ENCODE measurements at places on chromosomes 7 and 10. TPM values are rescaled to one million over a fixed set of nuclear protein-coding genes. Genes with fewer than 3 reads are reported as not detected.

DNA sequence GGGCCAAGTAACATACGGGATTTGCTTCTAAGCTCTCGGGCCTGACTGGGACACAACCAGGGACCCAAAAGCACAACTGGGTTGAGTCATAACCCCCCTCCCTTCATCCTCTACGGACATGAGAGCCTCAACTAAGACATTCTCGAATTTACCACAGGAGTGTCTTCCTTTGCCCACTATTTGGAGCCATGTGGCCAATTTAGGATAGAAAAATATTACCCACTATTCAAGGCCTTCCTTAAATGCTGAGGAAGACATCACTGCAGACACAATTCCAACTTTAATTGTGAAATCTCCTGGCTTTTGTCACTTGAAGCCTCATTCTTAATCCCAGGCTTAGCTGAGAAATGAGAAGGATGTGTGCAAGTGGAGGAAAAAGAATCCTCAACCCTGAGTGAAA, 11.8 kb downstream of the CTBP2 start:
- no peak for DNase-seq
- no peak overlapping the region for H3K4me3 ChIP-seq
- peaks cover 44% of the 10 kb centered on the region for H3K27me3 ChIP-seq

- H3K4me3 ChIP-seq, result no peak overlapping the region
- H3K36me3 ChIP-seq, result peaks cover 65% of the 10 kb centered on the region
- DNase-seq, result no peak
- H3K27ac ChIP-seq, result no peak overlapping the region
- peaks cover 2% of the 10 kb centered on the region for H3K4me1 ChIP-seq
These were observed 75.3 kb downstream of the EPC1 start for GRCh38 chr10:32271617-32272016.

DNA sequence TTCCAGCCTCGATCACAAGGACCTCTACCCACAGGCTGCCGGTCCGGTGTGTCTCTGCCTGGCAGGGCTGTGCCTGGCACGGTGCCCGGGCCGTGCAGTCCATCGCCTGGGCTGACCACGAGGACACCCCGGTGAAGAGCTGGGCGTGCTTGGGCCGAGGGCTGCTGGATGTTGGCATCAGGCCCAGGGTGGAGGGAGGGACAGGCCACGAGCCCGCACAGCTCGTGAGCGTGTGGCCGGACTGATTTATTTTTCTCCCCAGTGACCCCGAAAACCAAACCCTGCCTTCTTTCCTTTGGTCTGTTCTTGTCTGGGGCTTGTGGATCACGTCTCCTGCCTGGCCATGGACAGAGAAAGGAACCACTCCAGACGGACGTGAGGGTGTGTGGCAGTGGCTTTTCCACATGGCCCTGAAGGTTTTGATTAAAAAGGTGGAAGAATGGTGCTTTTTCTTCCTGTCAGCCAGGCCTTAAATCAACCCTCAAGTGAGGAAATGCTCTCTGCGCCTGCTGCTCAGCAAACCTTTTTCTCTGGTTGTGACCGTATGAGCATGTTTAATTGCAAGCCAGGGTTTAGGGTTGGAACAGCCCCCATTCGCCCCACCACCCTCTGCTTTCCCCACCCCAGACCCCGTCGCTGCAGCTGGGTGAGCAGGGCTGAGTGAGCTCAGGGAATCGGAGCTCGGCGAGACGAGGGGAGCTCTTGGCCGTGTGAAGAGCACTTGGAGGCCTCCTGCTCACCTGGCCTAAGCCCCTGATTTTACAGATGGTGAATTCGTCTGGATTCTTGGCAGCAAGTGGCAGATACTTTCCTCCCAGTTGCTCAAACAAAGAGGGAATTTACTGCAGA, 130.1 kb downstream of the RGS10 start:
- H3K4me1 ChIP-seq, result peaks cover 1% of the 10 kb centered on the region
- no peaks in the 10 kb centered on the region for H3K36me3 ChIP-seq
- no peak overlapping the region for H3K4me3 ChIP-seq
- H3K27ac ChIP-seq, result no peak overlapping the region

GRCh38 chr7:69067397-69067796, 530.9 kb upstream of the AUTS2 start:
- H3K27ac ChIP-seq, result no peak overlapping the region
- DNase-seq, result no peak
- H3K27me3 ChIP-seq, result no peaks in the 10 kb centered on the region
- H3K4me1 ChIP-seq, result no peaks in the 10 kb centered on the region
- no peaks in the 10 kb centered on the region for H3K36me3 ChIP-seq

- H3K36me3 ChIP-seq, result no peaks in the 10 kb centered on the region
- no peak overlapping the region for H3K4me3 ChIP-seq
- H3K27me3 ChIP-seq, result no peaks in the 10 kb centered on the region
- H3K27ac ChIP-seq, result no peak overlapping the region
These were observed 181.0 kb upstream of the MDFIC start for GRCh38 chr7:114740941-114741340.

SLC13A1 gene
- total RNA-seq, result not detected

SPAM1 gene
- not detected for total RNA-seq

DNA sequence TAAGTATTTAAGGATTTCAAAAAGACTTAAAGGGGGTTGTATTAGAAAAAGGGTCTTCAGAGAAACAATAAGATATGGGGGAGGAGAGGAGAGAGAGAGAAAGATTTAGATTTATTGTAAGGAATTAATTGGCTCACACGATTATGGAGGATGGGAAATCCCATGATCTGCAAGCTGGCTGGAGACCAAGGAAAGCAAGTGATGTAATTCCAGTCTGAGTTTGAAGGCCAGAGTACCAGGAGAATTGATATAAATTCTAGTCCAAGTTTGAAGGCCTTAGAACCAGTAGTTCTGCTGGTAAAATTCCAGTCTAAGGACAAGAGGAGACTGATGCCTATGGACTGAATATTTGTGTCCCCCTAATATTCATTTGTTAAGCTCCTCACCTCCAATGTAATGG, 20.6 kb upstream of the SLC13A1 start:
- H3K36me3 ChIP-seq, result no peaks in the 10 kb centered on the region
- no peaks in the 10 kb centered on the region for H3K4me1 ChIP-seq
- H3K27ac ChIP-seq, result no peak overlapping the region
- H3K4me3 ChIP-seq, result no peak overlapping the region

GRCh38 chr10:77457266-77457665, 180.3 kb downstream of the KCNMA1 start:
- H3K27me3 ChIP-seq, result no peaks in the 10 kb centered on the region
- no peak overlapping the region for H3K4me3 ChIP-seq
- no peaks in the 10 kb centered on the region for H3K36me3 ChIP-seq
- no peaks in the 10 kb centered on the region for H3K4me1 ChIP-seq
- H3K27ac ChIP-seq, result no peak overlapping the region

OPALIN gene
- not detected for total RNA-seq

DNA sequence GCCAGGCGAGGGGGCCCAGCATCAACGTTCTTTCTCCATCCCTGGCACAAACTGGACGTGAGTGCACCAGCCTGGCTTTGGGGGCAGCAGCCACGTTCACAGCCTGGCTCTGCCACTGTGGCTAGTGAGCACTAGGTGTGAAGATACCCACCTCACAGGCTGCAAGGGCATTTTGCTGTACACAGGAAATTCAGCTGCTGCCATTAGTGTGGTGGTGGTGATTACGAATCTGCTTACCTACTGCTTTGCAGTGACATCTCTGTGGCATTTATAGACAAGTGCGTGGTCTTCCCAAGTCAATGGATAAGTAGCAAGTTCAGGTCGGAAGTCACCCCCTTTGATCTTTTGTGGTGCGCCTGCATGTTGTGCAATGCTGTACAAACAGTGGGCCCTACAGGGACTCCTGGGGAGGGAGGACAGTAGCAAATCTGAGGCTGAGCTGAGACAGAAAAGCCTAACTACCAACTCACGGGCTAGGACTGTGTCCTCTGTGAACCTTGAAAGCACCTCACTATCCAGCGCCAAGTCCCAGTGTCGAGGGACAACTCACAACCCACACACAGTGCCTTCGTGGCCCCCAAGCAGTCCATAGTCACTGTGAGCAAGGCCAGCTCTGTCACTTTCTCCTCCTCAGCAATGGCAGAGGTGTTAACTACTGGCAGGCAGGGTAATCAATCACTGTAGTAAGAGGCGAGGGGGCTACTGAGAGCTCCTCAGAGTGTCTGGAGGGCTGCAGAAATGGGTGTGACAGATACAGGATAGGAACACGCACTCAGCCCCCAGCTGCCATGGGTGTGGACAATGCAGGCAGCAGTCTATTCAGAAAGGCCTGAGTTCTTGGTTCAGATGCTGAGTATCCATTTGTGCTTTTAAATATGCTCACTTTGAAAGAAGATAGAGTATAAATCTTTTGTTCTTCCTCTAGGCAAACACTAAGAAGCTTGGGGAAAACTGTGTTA, 17.0 kb upstream of the MMP21 start:
- no peak for DNase-seq
- peaks cover 22% of the 10 kb centered on the region for H3K36me3 ChIP-seq
- H3K4me1 ChIP-seq, result peaks cover 21% of the 10 kb centered on the region
- H3K27ac ChIP-seq, result no peak overlapping the region
- H3K27me3 ChIP-seq, result no peaks in the 10 kb centered on the region

- no peaks in the 10 kb centered on the region for H3K27me3 ChIP-seq
- no peak overlapping the region for H3K27ac ChIP-seq
- no peaks in the 10 kb centered on the region for H3K36me3 ChIP-seq
- no peaks in the 10 kb centered on the region for H3K4me1 ChIP-seq
- DNase-seq, result no peak
These were observed 291.2 kb upstream of the FZD1 start for GRCh38 chr7:90972906-90973550.

DNA sequence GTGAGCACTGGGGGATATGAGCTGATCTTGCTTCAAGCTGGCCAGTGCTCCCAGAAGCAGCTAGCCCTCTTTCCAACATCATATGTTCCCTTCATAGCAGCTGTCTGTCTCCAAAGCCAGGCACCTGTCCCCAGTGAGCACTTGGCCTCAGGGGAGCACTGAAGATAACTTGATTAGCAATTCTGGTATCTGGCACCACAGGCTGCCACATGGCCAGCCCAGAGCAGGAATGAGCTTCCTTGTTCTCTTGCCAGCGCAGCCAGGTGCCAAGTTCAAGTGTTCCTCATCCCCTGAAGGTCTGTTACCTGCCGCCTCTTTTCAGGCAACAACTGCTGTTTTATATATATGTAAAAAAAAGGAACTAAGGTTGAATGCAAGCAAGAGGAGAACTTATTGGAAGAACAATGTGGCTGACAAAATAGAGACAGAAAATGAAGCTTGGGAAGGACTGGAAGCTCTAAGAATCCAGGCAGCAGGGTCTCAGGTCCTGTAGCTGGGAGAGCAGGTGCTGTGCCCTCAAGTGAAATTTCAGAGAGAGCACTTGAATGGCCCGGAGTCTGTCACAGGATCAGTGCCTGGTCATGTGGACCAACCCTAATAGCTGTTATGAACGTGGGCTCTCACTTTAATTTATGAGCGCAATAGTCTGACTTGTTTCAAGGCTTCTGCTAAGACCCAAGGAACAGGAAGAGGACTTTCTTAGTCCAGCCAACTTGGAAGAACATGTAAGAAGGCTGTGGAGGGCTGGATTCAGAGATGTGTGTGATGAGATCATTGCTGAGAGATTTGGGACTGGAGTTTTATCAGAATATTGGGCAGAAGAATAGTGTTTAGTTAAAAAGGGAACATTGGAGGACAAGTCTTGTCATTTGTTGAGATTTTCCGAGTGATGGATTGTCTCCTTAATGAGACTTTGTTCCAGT, 267.2 kb downstream of the GLRX3 start:
- no peak overlapping the region for H3K4me3 ChIP-seq
- no peaks in the 10 kb centered on the region for H3K4me1 ChIP-seq
- DNase-seq, result no peak
- no peaks in the 10 kb centered on the region for H3K36me3 ChIP-seq
- H3K27me3 ChIP-seq, result no peaks in the 10 kb centered on the region

CYCS gene
- total RNA-seq, result 108 TPM

BEND7 gene
- not detected for total RNA-seq

GRCh38 chr7:19491821-19492452, 216.9 kb downstream of the POLR1F start:
- no peak overlapping the region for H3K27ac ChIP-seq
- no peaks in the 10 kb centered on the region for H3K4me1 ChIP-seq
- H3K27me3 ChIP-seq, result no peaks in the 10 kb centered on the region
- no peak for DNase-seq

DNA sequence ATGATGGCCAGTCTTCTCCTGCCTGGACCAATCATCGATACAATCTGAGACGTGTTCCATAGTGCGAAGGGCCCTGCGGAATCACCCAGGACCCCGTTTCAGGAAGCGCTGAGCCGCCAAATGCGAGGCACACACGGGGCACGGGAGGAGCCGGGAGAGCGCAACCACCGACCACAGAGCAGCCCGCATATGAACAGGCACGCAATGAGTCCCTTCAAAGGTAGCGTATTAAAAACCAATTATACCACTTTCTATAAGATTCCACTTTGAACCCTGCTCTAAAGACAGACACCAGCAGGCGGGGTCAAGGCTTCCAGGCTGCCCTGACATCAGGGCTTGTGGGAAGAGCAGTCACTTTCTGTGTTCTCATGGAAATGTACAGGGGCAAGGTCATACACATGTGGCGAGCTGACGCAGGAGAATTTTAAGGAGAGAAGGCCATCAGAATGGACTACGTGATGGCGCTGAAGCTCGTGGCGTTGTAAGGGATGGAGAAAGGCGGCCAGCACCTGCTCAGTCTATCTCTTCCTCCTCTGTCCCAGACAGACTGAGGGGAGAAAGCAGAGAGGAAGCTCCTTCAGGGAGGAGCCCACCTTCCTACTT, 46.2 kb downstream of the AMZ1 start:
- H3K36me3 ChIP-seq, result peaks cover 6% of the 10 kb centered on the region
- no peak overlapping the region for H3K4me3 ChIP-seq
- DNase-seq, result peak; percentile 3
- peaks cover 18% of the 10 kb centered on the region for H3K4me1 ChIP-seq

DNA sequence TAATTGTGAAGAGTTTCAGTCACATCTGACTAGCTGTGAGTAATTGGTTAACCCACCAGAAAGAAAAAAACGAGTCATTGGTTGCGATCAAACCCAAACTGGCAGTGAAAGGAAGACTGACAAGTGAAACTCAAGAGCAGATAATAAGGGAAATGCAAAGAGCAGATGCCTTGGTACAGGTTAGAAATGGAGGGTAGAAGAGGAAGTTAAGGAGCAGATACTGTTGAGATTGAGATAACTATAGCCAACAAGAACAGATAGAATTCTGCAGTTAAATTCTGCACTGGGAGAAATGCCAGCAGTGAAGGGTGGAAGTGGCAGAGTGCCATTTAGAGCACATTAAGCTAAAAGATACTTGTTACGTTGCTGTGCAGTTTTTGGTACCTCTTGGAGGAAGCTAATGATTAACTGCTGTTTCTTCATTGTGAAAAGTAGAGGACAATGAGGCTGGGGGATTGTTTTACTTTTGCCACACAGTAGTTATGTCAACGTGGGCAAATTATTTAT, 65.8 kb downstream of the CDK13 start:
- H3K27ac ChIP-seq, result no peak overlapping the region
- no peak for DNase-seq
- H3K27me3 ChIP-seq, result no peaks in the 10 kb centered on the region
- H3K36me3 ChIP-seq, result peaks cover 11% of the 10 kb centered on the region
- H3K4me1 ChIP-seq, result peaks cover 14% of the 10 kb centered on the region

DNA sequence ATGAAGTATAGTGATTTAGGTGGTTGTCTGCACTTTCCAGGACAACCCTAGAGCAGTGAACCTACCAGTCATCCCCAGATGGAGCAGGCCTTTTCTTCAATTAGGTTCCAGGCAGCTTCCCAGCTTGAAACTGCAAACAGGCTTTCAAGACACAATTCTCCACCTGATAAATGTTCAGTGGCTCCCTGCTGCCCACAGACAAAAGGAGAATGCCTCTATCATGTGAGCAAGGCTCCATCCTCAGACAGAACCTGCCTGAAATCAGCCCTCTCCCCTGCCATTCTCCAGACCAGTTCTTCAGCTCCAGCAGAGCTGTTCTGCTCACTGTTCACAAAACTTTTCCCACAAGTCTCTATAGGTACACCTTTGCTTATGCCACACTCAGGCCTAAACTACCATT, 22.1 kb downstream of the RELN start:
- DNase-seq, result no peak
- no peaks in the 10 kb centered on the region for H3K4me1 ChIP-seq
- H3K36me3 ChIP-seq, result no peaks in the 10 kb centered on the region
- no peak overlapping the region for H3K4me3 ChIP-seq
- H3K27ac ChIP-seq, result no peak overlapping the region
